ENCODE measurements at places on chromosomes 3 and 15.

DNA sequence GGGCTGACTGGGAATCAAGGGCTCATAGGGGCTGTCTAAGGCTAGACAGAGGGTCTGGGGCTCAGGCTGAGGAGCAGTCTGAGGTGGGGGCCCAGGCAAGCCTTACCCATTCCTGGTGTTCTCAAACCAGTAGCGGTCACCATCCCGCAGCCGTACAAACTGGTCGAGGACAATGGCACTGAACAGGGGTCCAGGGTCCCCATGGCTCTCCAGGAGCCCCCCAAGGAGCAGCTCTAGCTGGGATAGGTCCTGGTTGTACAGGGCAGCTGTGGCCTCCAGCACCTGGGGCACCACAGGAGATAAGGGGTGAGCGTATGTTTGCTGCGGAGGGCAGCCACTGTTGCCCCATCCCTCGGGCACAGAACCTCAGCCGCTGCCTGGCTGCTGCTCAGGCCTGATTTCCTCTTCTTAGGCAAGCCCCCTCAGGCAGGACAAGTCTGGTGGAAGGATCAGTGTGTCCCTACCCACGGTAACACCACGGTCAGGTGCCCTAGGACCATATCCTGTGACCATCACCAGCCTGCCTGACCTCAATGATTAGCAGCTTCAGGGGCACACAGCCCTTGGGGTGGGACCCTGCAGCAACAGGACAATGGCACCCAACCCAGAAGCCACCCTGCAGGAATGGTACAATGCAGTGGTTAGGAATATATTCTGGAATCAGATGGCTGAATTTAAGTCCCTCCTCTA lies 5.9 kb downstream of the DUOX2 start:
- no peak for DNase-seq

- no peak for DNase-seq
These were observed 271.5 kb upstream of the DCBLD2 start for GRCh38 chr3:99172736-99173657.

DNA sequence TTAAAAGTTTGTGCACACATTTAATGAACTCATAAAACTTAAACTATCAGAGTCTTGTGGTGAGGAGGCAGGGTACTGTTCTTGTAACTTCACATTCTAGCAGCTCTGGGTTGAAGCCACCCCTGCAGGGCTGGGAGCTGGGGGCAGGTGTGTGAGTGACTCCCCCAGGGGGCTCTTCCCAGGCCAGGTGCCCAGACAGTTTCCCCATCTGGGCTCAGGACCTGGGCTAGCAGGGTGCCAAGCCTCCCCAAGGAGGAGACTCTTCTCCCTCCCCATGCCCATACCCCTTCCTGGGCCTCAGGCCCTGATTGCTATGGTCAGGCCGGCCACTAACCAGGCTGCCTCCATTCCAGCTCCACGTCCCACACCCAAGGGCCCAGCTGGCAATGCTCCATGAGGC lies 22.0 kb upstream of the CHCHD6 start:
- DNase-seq: no peak

DNA sequence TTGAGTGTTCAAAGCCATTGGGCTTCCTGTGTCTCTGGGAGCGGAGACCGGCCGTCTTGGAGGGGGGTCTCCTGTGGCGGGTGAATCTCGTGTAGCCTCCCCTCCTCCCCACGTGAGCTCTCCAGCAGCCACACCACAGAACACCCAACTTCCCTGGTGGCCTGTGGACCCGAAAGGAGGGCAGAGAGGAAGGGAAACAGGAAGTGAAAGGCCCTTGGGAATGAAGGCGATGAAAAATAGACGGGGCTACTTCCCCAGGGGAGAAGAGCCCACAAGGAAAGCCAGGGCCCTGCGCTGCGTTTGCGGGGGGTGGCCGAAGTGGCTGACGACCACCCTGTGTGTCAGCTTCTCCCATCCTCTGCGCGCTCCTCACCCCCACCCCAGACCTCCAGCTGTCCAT lies 5.4 kb downstream of the ANKRD63 start:
- DNase-seq: no peak

DNA sequence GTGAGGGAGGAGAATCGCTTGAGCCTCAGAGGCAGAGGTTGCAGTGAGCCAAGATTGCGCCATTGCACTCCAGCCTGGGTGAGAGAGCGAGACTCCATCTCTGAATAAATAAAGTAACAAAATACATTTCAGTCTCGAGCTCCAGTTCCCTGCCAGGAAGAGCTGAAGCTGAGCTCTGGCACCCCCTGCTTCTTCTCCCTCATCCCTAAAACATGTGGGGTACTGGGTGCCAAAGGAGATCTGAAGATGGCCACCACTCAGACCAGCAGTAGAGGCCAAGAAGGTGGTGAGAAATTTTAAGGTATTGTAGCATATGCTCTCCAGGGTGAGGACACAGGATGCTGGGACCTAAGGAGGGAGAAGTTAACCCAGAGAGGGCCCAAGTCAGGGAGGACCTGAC lies 75.0 kb upstream of the CGNL1 start:
- DNase-seq: no peak

- DNase-seq: no peak
These were observed 86.8 kb upstream of the MEF2A start for GRCh38 chr15:99478977-99479376.

DNA sequence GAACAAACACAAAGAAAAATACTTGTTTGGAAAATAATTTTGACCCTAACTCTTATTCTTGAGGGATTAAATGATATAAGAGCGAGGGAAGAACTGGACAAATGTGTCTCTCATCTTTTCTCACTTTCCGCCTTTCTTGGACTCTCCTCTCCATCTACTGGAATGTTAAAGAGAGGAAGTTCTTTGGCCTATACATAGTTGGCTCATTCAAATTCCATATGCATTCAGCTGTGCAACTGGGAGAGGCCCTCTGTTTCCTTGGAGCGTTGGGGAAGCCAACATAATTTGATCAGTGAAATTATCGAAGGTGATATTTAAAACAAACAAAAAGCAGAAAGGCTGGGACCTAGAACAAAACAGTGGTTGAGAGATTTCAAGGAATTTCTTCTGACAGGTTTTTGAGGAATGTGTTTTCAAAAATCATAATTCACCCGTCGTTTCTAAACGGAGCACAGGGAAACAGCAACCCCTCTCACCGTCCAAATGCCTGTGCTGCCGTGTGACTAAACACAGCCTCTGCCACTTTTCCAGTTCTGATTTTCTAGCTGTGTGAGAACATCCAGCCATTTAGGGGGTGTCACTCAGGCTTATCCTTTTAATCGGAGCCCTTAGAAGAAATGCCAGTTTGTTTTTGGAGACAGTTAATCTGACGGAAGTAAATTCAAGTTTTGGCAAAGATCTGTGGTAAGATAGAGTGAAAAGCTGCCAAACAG lies 489.9 kb downstream of the SOX2 start:
- no peak for DNase-seq

DNA sequence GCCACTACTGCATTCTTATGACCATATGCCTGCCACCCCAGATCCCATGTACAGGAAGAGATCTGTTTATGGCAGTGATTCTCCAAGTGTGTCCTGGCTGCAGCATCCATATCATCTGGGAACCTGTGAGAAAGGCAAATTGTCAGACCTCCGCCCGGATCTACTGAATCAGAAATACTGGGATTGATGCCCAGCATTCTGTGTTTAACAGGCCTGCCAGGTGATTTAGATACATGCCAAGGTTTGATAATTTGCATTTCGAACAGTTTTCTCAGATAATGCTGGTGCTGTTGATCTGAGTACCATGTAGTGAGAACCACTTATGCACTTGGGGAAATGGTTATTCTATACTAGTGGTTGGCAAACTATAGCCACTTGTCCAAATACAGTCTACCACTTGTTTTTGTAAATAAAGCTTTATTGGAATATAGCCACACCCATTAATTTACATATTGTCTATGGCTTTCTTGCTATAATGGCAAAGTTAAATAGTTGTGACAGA lies 165.4 kb downstream of the SSR3 start:
- no peak for DNase-seq

DNA sequence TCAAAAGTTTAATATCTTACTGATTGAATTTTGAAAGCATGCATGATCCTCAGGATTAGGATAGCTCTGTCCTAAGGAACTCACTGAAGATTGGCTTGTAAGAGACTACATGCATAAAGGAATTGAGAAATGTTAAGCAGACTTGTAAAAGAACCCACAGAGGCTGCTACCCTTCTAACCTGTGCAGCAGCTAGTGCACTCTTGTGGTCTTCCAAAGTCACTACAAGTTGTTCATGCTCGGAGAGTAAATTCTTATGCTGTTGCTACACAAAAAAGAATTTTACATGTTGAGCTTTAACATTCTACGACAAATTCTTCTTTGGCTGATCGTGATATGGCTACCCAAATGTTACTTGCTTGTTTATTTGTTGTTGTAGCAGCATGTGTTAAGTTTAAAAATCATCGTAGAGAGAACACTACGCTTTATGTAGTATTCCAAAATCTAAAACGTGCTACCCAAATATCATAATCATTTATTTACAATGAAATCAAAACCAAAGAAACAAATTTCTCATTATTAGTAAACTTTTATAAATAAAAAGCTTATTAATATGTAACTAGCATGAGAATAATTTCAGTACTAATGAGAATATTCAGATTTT lies 55.0 kb downstream of the GOLIM4 start:
- no peak for DNase-seq

- DNase-seq: no peak
These were observed 166.6 kb downstream of the SATB1 start for GRCh38 chr3:18258492-18258891.

DNA sequence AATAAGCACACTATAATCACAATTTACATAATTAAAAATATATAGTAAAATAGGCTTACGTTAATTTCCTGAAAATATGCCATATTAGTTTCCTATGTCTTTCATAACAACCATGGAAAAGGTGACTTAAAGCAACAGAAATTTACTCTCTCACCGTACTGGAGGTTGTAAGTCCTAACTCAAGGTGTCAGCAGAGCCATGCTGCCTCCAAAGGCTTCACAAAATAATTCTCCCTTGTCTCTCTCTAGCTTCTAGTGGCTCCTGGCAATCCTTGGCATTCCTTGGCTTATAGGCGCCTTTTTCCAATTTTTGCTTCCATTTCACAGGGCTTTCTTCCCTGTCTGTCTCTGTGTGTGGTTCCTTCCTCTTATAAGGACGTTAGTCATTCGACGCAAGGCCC lies 7.6 kb downstream of the SI start:
- no peak for DNase-seq

GRCh38 chr3:100122321-100122720 lies 8.0 kb upstream of the FILIP1L start:
- no peak for DNase-seq

GRCh38 chr15:73862276-73862675 lies 11.1 kb upstream of the TBC1D21 start:
- DNase-seq: no peak

- DNase-seq: no peak
These were observed 603 bp downstream of the EIF1B start for GRCh38 chr3:40309925-40310695.

- no peak for DNase-seq
These were observed 54.3 kb upstream of the ST8SIA2 start for GRCh38 chr15:92339361-92339760.

- no peak for DNase-seq
These were observed 10.5 kb downstream of the SLC24A5 start for GRCh38 chr15:48131324-48131723.

- DNase-seq: no peak
These were observed 157.8 kb downstream of the MECOM start for GRCh38 chr3:169505577-169506230.

- no peak for DNase-seq
These were observed 680.6 kb downstream of the NTRK3 start for GRCh38 chr15:87575896-87576473.

GRCh38 chr3:107660306-107660976 lies 137.7 kb downstream of the BBX start:
- DNase-seq: no peak

GRCh38 chr3:23442598-23443383 lies 239.7 kb downstream of the UBE2E2 start:
- DNase-seq: no peak

DNA sequence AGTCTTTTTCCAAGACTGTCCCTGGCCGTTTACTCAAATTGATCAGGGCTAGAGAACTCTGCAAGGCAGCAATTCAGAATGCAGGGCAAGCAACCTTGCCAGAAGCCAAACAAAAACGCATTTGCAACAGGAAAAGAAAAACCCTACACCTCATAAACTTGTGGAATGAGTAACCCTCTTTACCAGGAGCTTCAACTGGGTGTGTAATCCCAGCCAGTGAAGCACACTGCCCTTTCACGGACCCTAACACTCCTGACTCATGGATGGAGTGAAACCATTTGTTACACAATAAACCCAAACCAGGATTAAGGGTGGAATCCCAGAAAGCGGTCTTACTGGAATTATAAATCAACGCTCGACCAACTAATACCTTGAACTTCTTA lies 14.8 kb upstream of the LDHAL6B start:
- no peak for DNase-seq

GRCh38 chr3:32184187-32184730 lies 54.2 kb upstream of the CMTM8 start:
- DNase-seq: no peak

DNA sequence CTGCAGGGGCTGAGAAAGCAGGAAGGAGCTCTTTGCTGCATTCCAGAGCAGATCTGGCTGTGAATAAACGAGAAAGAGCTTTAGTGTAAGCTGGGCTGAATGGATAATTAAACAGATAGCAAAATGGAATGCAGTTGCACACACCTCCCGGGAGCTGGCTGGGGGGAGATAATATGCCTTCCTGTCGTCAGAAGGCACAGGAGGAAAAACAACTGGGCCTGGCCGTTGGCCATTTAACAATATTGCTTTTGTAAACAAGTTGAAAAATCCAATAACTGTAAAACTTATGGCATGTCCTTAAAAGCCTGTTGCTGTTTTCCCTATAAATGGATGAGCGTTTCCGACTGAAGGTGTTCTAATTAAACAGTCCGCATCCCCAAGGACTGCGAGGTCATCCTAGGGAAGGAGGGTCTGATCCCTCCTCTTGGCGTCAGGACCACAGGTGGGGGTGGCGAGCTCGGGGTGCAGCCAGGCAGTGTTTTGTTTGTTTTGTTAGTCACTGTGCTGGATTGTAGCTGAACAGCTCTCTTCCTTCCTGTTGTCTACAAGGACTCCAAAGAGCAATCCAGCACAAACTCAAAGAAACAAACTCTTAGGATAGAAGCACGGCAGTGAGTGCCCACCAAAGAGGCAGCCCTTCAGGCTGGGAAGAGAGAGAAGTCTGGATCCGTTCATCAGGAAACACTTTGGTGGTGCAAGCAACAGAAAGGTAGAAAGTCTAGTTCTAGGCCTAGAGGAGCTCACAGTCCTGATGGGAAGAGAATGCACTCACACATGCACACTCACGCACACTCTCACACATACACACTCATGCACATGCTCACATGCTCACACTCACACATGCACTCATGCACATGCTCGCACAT lies 133.4 kb upstream of the SMAD3 start:
- no peak for DNase-seq

DNA sequence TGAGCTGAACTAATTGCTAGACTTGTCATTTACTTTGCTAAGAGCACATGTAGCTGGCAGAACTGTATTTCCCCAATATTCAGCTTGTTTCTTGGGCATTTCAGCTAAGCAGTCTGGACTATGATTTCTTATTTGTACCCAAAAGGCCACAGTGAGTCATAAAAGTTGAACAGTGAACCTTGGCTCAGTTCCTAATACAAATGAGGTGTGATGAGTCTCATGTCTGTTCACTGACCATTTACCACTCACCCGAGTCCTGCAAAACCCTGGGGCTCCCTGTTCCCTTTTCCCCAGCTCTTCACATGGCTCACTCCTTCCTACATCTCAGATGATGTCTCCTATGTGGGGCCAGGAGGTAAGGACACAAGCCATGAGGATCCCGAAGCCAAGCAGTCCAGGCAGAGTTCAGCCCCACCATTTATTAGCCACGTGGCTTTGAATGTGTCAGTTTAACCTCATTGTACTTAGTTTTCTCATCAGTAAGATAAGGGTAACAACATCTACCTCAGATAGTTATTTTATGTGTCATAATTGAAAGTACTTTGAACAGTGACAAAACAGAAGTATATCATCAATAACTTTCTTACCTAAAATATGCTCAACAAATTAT lies 239.3 kb downstream of the IL5RA start:
- DNase-seq: no peak

All from activated CD8-positive, alpha-beta memory T cell treated with anti-CD3 and anti-CD28 coated beads for 1 hour (primary cell).